Upper lobe of left lung (tissue), 6 donors: ENCODE measurements at places on chromosomes 2 and 18. TPM values are rescaled to one million over a fixed set of nuclear protein-coding genes. Genes with fewer than 3 reads are reported as not detected.
A peak's percentile ranks its signal among the peaks of the same experiment; 100 is the strongest.

GRCh38 chr18:68735483-68736343, 20.8 kb upstream of the TMX3 start:
- H3K27ac ChIP-seq, result no peak overlapping the region
- H3K4me1 ChIP-seq, result no peaks in the 10 kb centered on the region
- H3K4me3 ChIP-seq, result no peak overlapping the region
- DNase-seq, result no peak
- no peaks in the 10 kb centered on the region for H3K36me3 ChIP-seq
- H3K27me3 ChIP-seq, result no peaks in the 10 kb centered on the region

DNA sequence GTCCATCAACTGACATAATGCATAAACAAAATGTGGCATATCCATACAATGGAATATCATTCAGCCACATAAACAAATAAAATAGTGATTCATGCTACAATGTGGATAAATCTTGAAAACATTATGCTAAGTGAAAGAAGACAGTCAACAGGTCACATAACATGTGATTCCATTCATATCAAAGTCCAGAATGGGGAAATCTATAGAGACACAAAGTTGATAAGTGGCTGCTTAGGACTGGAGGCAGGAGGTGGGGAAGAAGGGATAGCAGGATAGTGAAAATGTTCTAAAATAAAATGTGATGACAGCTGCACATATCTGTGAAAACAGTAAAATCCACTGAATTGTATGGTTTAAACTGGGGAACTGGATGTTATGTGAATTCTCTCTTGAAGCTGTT, 18.7 kb downstream of the CFAP53 start:
- no peaks in the 10 kb centered on the region for H3K36me3 ChIP-seq
- no peak overlapping the region for H3K27ac ChIP-seq
- no peaks in the 10 kb centered on the region for H3K27me3 ChIP-seq
- DNase-seq, result no peak

GRCh38 chr18:48962994-48963561, 12.3 kb upstream of the SMAD7 start:
- no peak for DNase-seq
- H3K27ac ChIP-seq, result peak overlapping the region; percentile 69
- H3K4me3 ChIP-seq, result no peak overlapping the region
- no peaks in the 10 kb centered on the region for H3K27me3 ChIP-seq

- no peak overlapping the region for H3K27ac ChIP-seq
- H3K27me3 ChIP-seq, result no peaks in the 10 kb centered on the region
- no peaks in the 10 kb centered on the region for H3K4me1 ChIP-seq
- no peak for DNase-seq
- H3K36me3 ChIP-seq, result no peaks in the 10 kb centered on the region
Measured at GRCh38 chr2:193496786-193497185, 1302.1 kb upstream of the TMEFF2 start.

RAB6D gene
- not detected for total RNA-seq

CIDEA gene
- not detected for total RNA-seq
